Activated CD8-positive, alpha-beta memory T cell treated with anti-CD3 and anti-CD28 coated beads, Interleukin-2, amount 50 U/mL, for 4 hours (primary cell): ENCODE measurements at places on chromosomes 7 and 10.

- DNase-seq, result no peak
These were observed 257.9 kb downstream of the PTEN start for GRCh38 chr10:88121361-88121760.

DNA sequence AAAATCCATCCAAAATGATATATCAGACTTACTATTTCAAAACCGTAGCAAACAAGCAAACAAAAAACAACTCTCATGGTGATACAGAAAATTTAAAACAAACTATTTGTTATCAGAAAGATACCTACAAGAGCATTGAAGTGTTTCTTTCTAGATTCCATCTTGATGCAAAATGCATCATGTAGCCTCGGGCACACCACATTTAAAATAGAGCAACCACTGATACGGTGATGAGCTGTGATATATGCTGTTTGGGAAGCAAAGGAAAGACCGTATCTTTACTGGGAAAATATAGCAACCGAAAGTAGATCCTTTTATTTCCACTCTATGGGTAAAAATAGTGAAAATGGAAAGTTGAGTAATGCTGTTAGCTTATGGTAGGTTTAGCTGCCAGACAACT lies 892.0 kb downstream of the GATA3 start:
- DNase-seq, result no peak

DNA sequence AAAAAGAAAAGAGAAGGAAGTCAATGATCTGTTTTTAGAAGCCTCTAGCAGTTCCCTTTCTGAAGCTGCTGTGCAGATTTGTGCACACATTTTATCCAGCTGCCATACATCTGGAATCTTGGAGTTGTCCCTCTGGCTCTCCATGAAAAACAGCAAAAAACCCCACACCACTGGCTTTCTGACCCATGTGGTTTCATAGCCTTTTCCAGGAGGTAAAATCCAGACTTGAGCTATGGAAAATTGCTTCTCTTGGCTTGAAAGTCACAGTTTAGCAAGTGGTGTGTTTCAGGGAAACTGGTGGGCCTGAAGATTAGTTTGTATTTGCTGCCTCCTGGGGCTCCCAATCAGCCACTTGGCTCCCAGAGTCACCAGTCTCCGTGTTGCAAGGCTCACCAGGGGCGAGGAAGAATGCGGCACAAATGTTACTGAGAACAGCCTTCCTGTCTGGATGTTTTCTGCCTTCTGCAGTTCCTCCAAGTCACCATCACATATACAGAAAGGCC lies 50.1 kb upstream of the ADRB1 start:
- DNase-seq, result no peak

DNA sequence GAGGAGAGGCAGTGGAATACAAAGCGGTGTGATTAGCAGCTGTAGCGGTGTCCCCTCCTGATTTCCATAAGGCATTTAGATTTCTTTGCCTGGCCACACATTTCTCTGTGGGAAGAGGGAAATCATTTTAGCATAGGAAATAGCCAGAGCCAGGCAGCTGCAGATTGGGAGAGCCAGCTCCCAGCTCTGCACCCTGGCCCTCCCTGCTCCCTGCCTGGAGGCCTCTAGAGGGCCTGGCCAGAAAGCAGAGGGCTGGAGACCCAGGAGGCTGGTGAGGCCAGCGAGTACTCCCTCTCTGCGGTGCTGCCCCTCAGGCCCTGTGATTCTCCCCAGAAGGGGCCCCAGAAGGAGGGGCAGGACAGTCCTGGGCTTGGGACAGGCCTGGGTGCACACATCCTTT lies 85.7 kb downstream of the C10orf105 start:
- no peak for DNase-seq

DNA sequence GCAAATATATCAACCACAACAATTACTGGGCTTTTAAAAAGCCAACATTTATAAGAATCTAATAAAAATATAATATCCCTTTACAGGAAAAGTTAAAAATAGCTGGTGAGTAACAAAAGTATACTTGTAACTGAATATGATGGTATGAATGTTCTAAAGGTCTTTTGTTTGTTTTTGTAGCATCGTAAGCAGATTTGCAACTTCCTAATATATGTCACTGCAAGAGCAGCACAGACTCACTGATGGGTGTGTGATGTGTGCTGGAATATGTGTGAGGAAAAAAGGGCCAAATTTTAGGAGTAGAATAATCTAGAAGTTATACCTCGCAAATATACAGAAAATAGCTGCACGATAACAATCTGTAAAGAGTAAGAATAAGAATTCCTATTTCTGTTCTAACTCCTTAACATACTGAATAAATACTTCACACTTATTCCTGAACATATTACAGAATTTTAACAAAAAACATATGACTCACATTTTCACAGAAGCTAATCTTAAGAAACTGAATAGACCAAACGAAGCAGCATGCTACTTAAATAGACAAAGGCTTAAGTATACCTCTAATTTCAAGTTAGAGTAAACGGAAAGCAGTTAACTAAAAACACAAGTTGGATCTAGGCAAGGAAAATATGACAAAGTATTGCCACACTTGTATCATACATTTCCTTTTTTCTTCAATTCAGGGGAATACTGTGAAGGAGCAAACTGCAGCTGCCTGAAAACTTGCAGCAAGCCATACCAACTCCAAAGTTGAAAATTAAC lies 9.6 kb downstream of the ETV1 start:
- no peak for DNase-seq

DNA sequence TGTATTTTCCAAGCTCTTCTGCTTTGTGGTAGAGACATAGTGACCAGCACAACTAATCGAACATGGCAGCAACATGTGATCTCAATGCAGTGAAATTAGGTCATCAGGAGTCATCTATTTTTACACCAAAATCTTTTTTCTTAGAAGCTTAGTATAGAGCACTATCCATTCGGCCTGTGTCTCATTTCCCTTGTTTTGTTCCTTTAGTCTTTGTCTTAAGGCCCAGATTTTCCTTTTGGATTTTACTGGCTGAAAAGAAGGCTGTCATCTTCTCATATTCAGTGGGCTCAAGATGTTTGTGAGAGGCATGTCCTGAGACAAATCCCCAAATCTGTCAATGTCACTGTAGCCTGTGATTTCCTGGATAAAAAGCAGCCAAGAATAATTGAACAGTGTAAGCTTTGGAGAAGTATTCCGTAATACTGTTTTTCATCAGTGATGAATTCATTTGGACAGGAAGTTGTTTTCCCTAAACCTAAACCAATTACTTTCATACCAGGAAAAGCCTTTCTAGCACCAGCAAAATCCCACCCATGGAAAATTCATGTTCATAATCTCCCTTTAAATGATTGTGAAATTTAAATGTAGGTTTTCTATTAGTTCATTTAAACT lies 55.2 kb downstream of the MAGI2 start:
- no peak for DNase-seq
